ENCODE measurements at places on chromosomes 11 and 22. TPM values are rescaled to one million over a fixed set of nuclear protein-coding genes. Genes with fewer than 3 reads are reported as not detected.

The KRTAP5-7 gene
- not detected for total RNA-seq

The LGALS12 gene
- not detected for total RNA-seq

The SYT7 gene
- total RNA-seq = 0.77 TPM

The DEPDC7 gene
- 10.5 TPM for total RNA-seq

The P2RY2 gene
- total RNA-seq = not detected

The CREB3L1 gene
- total RNA-seq = 4.6 TPM

The TBX10 gene
- total RNA-seq = not detected

The RASD2 gene
- 0.54 TPM for total RNA-seq

The CEP126 gene
- 0.92 TPM for total RNA-seq

The APIP gene
- 73.3 TPM for total RNA-seq

The CASP12 gene
- not detected for total RNA-seq

The MS4A6E gene
- total RNA-seq = not detected

The OR52N1 gene
- not detected for total RNA-seq

The NCF4 gene
- 0.23 TPM for total RNA-seq

The PGA5 gene
- not detected for total RNA-seq

The MN1 gene
- total RNA-seq = 13.2 TPM

The TRIM3 gene
- total RNA-seq = 16.4 TPM

The DDTL gene
- total RNA-seq = 0.11 TPM

The TTC36 gene
- total RNA-seq = 0.69 TPM

The MFRP gene
- not detected for total RNA-seq

The SCN3B gene
- 0.34 TPM for total RNA-seq

The ZFP91 gene
- 44.6 TPM for total RNA-seq

The C11orf52 gene
- not detected for total RNA-seq

The CARD18 gene
- total RNA-seq = 0.80 TPM

The NEU3 gene
- 5.9 TPM for total RNA-seq

The ABCC8 gene
- total RNA-seq = not detected

The ZNF214 gene
- 1.8 TPM for total RNA-seq

The ACTN3 gene
- total RNA-seq = not detected

The KBTBD3 gene
- total RNA-seq = 2.9 TPM

The EFEMP2 gene
- total RNA-seq = 7.1 TPM

The RFPL2 gene
- not detected for total RNA-seq

The EPS8L2 gene
- total RNA-seq = 1.8 TPM

The ZFTA gene
- total RNA-seq = 14.0 TPM

The SCGB1A1 gene
- total RNA-seq = not detected

The CABP4 gene
- total RNA-seq = 0.15 TPM

The WNT7B gene
- total RNA-seq = 15.7 TPM

The CASP1 gene
- 9.3 TPM for total RNA-seq

The CEND1 gene
- total RNA-seq = 1.2 TPM

The OR5B21 gene
- not detected for total RNA-seq

The KCNJ11 gene
- not detected for total RNA-seq

The LRRC56 gene
- 0.11 TPM for total RNA-seq

The VWCE gene
- not detected for total RNA-seq

The SLC29A2 gene
- 0.48 TPM for total RNA-seq

The PITPNM1 gene
- 32.1 TPM for total RNA-seq
